ENCODE measurements at places on chromosomes 6 and 20.

GRCh38 chr6:108453601-108454185, 107.0 kb upstream of the FOXO3 start:
- no peak for DNase-seq

GRCh38 chr6:142821860-142822259, 123.1 kb downstream of the HIVEP2 start:
- no peak for DNase-seq

GRCh38 chr6:162670345-162670744, 57.2 kb downstream of the PRKN start:
- no peak for DNase-seq

GRCh38 chr20:10619427-10619826, 54.4 kb downstream of the JAG1 start:
- no peak for DNase-seq

DNA sequence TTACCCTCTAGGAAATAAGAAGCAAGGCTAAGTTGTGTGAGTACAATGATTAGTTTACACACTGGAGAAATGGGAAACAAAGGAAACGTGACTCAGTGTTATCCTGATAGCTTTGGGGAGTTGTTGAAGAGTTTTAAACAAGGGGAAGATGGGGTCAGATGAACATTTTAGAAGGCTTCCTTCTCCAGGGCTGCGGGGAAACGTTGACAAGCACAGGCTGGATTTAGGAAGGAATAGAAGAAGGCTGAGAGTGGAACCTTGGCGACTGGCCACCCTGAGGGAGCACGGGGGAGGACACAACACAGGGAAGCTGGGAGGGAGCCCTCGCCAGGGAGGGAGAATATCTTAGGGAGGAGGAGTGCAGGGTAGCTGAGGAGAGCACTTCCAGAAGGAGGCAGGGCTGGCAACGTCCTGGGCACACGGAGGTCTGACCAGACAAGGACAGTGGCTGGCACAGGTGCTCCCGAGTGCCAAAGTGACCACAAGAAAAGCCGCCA, 134.7 kb downstream of the AIG1 start:
- no peak for DNase-seq

- no peak for DNase-seq
Observed at GRCh38 chr6:130959951-130960350, 103.1 kb downstream of the EPB41L2 start.

DNA sequence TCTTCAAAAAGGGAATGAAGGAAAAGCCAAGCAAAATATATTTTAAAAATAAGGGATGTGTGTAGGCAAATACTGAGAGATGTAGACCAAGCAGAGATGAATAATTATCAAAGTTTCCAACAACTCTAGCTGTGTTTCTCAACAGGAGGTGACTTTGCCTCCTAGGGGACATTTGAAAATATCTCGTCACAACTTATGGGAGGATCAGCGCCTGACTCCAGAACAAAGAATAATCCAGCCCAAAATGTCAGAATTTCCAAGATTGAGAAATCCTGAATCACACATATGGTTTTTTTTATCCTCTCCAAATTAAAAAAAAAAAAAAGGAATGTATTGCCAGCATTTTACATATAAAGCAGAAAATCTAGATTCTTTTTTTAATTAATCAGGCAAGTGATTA, 241.2 kb upstream of the ZFP64 start:
- DNase-seq: no peak

DNA sequence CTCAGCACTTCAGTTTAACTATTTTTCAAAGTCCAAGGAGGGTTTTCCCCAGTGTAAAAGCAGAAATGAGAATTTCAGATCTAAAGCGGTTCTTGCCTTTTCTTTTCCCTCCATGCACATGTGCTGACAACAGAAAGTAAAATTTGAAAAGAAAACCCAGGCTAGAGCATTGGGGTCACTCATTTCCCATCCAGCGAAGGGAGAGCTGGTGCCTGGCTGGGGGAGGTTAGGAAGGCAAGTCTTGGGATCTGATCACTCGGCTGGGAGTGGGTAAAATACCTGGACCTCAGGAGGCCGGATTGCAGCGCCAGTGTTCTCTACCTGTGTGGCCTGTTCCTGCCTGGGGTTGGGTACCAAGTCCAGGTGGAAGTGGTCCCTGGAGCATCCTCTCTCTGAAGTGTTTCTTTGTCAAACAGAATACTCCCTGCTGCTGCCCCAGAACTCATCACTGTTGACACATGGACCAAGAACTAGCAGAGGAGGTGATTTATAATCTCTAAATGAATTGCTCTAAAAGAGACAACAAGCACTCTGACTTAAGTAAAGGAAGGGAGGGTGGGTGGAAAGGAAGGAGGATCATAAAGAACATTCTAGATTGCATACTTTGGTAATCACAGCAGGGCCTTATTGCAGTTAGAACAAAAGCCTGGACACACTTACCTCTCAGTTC, 136.0 kb downstream of the MTHFD1L start:
- no peak for DNase-seq

- no peak for DNase-seq
Observed at GRCh38 chr20:6212903-6213302, 90.1 kb upstream of the FERMT1 start.

All from stimulated activated CD8-positive, alpha-beta memory T cell treated with anti-CD3 and anti-CD28 coated beads, Interleukin-4, amount 100 ng/mL, for 1 hour (primary cell).